Activated CD8-positive, alpha-beta T cell treated with anti-CD3 and anti-CD28 coated beads, Interleukin-2, amount 10 ng/mL, durations not matched to agents 7 days and 5 days (primary cell): ENCODE measurements at places on chromosomes 1 and 21. TPM values are rescaled to one million over a fixed set of nuclear protein-coding genes. Genes with fewer than 3 reads are reported as not detected.

CYP4B1 gene
- not detected for total RNA-seq

CNN3 gene
- total RNA-seq: 6.1 TPM

GRCh38 chr1:151166505-151166956, 587 bp downstream of the SCNM1 start:
- H3K27ac ChIP-seq: peak overlapping the region; percentile 94
- peaks cover 37% of the 10 kb centered on the region for H3K4me1 ChIP-seq
- H3K27me3 ChIP-seq: no peaks in the 10 kb centered on the region
- peak overlapping the region; percentile 92 for H3K4me3 ChIP-seq
- H3K36me3 ChIP-seq: peaks cover 49% of the 10 kb centered on the region

- no peaks in the 10 kb centered on the region for H3K36me3 ChIP-seq
- no peaks in the 10 kb centered on the region for H3K4me1 ChIP-seq
- DNase-seq: no peak
- H3K27me3 ChIP-seq: no peaks in the 10 kb centered on the region
- H3K27ac ChIP-seq: no peak overlapping the region
Observed at GRCh38 chr1:81313289-81313688, 487.4 kb upstream of the ADGRL2 start.

DNA sequence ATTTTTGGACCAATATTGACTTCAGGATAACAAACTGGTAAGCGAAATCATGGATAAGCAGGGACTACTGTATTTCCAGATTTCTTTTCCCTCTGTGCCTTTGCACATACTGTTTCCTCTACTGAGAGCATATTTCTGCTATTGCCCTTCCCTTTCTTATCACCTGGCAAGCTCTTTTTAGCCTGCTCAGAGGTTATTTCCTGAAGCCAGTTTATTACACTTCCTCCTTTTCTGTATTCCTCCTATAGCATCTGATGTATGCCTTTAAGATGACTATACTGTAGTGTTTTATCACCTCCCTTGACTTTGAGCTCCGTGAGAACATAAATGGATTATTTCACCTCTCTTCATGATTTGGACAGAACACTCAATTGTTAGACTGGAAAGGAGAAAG, 49.0 kb downstream of the MAGI3 start:
- H3K36me3 ChIP-seq: no peaks in the 10 kb centered on the region
- H3K4me1 ChIP-seq: no peaks in the 10 kb centered on the region
- H3K27me3 ChIP-seq: peaks cover 5% of the 10 kb centered on the region
- no peak for DNase-seq
- H3K4me3 ChIP-seq: no peak overlapping the region
